ENCODE measurements at places on chromosomes 6 and 20.
A peak's percentile ranks its signal among the peaks of the same experiment; 100 is the strongest.

GRCh38 chr20:5977223-5977622 is 26.8 kb downstream of the MCM8 start:
- DNase-seq, result no peak

- DNase-seq, result no peak
Observed at GRCh38 chr6:149458196-149458595, 26.6 kb downstream of the ZC3H12D start.

GRCh38 chr20:49712646-49712995 is 1.1 kb downstream of the B4GALT5 start:
- DNase-seq, result no peak

- no peak for DNase-seq
Observed at GRCh38 chr20:4891190-4891763, 110.0 kb downstream of the SLC23A2 start.

DNA sequence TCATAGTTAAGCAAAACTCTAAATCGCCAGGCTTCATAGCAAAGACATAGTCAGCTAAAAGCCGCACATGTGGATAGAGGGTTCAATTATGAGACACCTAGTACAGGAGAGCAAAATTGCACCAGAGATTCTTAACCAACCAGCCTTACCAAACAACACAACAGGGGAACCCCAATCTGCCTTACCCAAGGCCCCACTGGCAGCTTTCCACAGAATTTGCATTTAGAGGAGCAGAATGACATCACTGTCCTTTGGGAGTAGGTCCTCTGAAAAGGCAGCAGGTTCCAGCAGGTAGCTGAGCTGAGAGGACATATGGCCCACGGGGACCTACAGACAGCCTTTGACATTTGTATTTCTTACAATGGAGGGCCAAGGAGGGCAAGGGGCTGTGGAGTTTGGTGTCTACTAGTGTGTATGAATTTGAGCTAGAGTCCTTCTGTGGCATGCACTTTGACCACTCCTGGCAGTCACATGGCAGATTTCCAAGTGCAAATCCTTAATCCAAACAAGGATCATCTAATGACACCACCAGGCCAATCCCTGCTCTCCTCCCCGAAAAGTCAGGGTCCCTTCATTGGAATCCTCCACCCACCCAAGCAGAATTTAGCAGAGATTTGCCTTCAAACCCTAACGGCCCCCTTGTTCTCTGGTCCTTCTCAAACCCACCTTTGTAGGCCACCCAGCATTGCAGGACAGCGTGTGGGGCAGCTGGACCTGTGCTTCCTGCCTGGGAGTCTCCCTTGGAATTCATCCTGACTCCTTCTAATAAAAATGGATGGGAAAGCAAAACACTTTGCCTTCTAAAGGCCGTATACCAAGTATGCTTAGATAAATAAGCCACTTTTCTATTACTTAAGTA is 171.2 kb upstream of the SUPT3H start:
- DNase-seq, result no peak

DNA sequence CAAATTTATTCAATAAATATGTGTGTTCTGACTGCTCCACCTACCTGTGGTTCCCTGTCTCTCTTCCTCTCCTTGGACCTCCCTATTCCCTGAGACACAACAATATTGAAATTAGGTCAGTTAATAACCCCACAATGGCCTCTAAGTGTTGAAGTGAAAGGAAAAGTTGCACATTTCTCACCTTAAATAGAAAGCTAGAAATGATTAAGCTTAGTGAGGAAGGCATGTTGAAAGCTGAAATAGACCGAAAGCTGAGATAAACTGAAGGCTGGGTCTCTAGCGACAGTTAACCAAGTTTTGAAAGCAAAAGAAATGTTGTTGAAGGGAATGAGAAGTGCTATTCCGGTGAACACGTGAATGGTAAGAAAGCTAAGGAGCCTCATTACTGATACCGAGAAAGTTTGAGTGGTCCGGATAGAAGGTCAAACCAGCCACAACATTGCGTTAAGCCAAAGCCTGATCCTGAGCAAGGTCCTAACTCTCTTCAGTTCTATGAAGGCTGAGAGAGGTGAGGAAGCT is 34.1 kb downstream of the UST start:
- DNase-seq, result no peak

DNA sequence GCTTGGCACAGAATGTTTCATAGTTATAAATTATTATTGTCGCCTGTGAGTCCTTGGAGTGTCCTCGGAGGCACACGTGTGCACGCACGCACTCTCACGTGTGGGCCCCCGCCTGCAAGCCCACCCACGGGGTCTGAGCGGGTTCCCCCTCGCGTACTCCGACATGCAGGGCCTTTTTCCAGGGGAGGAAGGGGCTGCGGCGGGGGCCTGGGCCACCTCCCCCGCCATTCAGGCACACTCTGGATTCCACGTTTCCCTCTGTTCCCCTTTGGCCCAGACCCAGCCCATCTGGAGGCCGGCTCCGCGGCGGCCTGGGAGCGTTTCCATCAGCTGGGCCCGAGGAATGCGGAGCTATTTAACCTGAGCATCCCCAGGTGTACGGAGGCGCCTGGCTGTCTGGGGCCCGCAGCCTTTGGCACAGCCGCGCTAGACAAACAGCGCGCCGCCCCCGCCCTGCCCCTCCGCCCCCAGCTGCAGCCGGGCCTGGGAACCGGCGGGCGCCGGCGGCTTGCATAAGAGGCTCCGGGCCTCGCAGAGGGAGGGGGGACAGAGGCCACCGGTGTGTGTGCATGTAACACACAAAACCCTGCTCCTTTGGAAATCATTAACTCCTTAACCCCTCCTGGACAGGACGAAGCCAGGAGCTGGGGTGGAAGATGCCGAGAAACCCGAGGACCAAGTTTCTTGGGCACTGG is 3.3 kb downstream of the ID1 start:
- peak; percentile 94 for DNase-seq

GRCh38 chr20:45368221-45368980 is 5.4 kb downstream of the SYS1 start:
- DNase-seq, result no peak

DNA sequence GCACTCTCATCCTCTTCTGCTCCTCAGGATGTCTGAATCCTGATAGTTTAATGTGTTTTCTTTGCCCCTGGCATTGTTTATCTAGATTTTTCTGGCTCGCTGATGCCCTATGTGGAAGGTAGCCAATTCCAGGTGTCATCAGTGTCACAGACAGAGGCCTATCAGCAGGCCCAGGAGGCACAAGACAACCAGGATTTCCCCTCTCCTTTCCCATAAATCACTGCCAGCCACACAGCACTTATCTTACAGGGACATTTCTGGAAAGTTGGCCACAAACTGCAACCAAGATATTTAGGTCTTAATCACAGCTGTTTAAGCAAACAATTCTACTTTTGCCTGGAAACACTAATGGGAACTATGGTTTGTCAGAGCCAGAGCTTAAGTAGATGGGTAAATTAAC is 28.1 kb downstream of the ADGRF5 start:
- DNase-seq, result no peak

DNA sequence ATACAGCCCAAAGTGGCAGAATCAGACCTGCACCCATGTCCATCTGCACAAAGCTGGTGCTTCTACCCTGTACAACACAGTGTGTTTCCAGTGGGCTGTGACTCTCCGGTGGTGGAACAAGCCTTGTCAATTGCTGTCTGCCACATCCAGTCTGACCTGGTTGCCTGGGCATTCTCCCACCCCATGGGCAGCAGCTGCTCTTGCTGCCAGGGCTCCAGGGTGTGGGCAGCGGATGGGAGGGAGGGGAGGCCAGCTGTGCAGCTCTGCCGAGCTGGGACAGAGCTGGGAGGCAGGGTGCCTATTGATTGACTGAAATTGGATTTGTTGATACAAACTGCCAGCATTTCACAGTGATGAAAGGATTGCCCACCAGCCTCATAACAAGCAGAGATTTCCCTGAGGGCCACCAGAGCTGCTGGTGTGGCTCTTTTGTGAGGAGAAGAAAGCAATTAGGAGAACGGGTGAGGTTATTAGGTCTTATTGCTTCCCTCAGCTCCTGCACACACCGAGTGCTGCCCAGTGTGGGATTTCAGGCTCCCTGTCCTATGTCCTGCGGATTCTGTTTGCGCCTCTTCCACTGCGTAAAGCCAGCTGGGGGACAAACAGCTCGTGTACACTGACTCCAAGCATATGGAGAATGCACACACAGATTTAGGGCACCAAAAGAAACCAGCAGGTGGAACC is 150.8 kb downstream of the NRN1 start:
- DNase-seq, result peak; percentile 51

- peak; percentile 61 for DNase-seq
Observed at GRCh38 chr20:53413186-53413631, 180.4 kb downstream of the ZNF217 start.

- DNase-seq, result no peak
Observed at GRCh38 chr20:56762829-56763228, 133.7 kb downstream of the TFAP2C start.

- no peak for DNase-seq
Observed at GRCh38 chr6:120056085-120056484, 706.5 kb upstream of the MAN1A1 start.

GRCh38 chr6:150099546-150099945 is 30.6 kb upstream of the ULBP3 start:
- no peak for DNase-seq

DNA sequence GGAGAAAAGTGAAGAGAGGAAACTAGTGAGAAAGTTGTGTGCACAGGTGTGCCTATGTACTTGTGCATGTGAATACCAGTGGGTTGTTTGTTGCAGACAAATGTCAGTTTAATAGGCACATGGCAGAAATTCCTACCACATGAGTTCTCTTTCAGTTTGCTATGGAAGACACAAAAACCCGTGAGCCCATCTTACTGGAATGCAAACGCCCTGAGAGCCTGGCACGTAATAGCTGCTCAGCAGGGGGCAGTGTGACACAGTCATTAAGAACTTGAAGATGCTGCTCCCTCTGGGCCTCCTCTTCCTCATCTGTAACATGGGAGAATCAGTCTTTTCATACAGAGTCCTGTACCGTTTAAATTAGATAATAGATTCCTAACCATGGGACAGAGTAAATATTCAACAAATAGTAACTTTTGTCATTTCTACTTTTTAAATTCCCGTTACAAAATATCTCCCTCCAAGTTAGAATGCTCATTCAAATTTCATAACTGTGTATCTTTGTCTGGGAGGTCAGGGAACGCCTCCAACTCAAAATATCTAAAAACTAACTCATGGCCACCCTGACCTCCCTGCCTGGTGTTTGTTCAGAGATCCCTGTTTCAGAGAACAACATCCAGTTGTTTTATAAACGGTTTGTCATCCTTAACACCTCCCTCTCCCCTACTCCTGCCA is 802.9 kb downstream of the MAFB start:
- peak; percentile 76 for DNase-seq

DNA sequence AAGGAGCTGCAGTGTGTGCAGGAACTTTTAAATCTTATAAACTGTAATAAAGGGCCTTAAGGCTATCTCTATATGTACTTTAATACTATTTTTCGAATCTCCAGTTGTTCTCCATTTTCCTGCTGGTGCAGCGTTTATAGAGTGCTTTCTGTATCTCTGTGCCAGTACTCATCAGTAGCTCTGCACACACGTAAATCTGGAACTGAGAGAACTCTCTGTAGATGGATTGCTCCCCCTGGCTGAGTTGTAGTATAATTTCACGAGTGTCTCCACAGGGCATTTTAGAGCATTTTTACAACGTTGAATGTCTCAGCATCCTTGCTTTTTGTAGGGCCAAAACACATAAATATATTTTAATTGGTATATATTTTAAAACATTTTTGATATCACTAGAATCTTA is 256.5 kb downstream of the TRDN start:
- DNase-seq, result peak; percentile 15

GRCh38 chr6:160950507-160950906 is 41.1 kb upstream of the MAP3K4 start:
- no peak for DNase-seq

DNA sequence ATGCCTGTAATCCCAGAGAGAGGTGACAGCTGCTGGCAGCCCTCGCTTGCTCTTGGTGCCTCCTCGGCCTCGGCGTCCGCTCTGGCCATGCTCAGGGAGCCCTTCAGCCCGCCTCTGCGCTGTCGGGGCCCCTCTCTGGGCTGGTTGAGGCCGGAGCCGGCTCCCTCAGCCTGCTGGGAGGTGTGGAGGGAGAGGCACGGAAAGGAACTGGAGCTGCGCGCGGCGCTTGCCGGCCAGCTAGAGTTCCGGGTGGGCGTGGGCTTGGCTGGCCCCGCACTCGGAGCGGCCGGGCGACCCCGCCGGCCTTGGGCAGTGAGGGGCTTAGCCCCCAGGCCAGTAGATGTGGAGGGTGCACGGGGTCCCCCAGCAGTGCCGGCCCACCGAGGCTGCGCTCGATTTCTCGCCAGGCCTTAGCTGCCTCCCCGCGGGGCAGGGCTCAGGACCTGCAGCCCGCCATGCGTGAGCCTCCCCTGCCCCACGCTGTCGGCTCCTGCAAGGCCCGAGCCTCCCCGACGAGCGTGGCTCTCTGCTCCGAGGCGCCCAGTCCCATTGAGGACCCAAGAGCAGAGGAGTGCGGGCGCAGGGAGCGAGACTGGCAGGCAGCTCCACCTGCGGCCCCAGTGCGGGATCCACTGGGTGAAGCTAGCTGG is 34.6 kb downstream of the C6orf52 start:
- peak; percentile 9 for DNase-seq

DNA sequence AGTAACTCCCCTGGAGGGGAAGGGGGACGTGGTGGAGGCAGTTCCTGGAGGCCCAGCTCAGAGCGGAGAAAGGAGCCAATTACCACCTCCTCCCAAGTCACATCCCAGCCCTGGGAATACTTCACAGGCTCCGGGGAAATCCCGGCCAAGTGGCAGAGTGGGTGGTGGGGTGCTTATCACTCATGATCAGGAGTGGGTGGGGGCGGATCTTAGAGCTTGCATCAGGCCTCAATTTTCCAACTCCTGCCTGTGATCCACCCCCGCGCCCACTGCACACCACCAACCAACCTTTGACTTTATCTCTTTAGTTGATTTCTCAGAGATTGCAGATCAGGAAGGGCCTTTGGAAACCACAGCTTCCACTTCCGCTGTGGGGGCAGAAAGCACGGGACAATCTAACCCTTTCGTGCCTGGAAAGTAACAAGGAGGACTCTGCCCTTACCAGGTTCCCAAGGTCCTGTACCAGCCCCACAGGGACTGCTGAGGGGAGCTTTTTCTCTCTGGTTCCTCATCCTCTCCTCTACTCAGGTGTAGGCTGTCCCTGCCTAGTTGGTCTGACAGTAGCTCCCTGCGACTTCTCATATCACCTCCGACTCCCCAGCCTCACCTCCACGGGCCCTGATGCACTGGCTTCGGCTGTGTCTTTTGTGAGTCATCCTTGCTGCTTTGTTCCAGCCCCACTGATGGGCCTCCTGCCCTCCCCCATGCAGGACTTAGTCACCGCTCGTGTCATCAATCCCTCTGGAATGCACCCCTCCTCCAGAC is 24.9 kb upstream of the IER3 start:
- DNase-seq, result peak; percentile 44

DNA sequence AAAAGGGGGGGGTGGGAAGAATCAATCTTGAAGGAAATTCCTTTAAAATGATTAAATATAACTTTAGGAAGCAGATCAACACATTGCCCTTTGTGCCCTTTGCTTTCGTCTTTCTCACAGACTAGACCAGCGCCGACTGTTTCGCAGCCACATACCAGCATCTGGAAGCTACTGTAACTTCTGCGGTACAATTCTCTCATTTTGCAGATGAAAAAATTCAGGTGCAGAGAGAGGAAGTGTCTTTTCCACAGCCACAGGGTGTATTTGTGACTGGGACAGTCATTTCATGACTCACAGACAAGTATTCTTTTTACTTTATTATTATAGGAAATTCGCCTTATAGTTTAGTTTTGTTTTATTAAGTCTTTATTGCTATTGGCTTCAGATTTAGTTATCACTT is 84.2 kb downstream of the UST start:
- no peak for DNase-seq

GRCh38 chr6:118678866-118679265 is 27.5 kb upstream of the CEP85L start:
- no peak for DNase-seq

Measured in tongue (tissue), 3 donors.